Stomach (tissue), 19 donors: ENCODE measurements at places on chromosomes 13 and 19. TPM values are rescaled to one million over a fixed set of nuclear protein-coding genes. Genes with fewer than 3 reads are reported as not detected.

DNA sequence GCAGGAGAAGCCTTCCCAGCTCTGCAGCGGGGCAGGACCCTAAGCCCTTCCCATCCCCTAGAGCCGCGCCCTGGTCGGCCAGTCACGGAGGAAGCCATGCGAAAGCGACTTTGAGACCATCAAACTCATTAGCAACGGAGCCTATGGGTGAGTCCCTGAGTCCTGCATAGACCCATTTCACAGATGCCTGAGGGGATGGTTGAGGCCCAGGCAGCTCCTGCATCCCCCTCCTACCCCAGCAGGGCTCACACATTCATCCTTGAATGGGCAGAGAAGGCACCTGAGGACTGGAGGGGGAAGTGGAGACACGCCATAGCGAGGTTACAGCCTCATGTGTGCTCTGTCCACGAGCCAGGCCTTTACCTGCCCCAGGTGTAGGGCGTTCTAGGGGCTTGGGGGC is 24.2 kb upstream of the PIK3R2 start:
- H3K4me1 ChIP-seq, result no peaks in the 10 kb centered on the region
- H3K36me3 ChIP-seq, result peaks cover 96% of the 10 kb centered on the region
- no peaks in the 10 kb centered on the region for H3K27me3 ChIP-seq
- no peak overlapping the region for H3K4me3 ChIP-seq

DNA sequence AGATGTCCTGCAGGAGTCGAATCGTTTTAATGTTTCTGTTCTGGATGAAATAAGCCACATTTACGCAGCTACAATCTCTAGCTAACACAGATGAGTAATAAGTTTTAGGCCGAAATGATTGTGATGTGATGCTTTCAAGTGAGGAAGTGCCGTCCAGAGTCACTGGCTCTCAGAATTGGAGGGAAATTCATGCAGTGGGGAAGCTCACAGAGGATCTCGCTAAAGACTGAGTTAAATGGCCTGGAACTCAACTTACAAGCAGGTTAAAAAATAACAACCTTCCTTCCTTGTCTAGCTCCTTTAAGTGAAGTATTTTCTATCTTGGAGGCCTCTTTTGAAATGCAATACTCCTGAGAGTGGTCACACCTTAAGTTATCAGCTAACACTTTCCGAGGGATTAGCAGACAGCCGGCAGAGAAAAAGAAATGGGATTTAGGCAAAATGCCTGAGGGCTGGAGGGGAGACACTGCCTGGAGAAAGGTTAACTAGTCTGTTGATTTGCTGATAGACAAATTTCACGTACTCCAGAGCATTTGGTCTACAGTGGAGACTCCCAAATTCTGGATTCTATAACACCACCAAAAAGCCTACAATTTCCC is 74.2 kb downstream of the IRS2 start:
- no peaks in the 10 kb centered on the region for H3K36me3 ChIP-seq
- H3K4me3 ChIP-seq, result no peak overlapping the region
- H3K27ac ChIP-seq, result no peak overlapping the region
- no peaks in the 10 kb centered on the region for H3K4me1 ChIP-seq

- H3K27me3 ChIP-seq, result no peaks in the 10 kb centered on the region
- DNase-seq, result no peak
These were observed 145.9 kb downstream of the NUFIP1 start for GRCh38 chr13:44843403-44843802.

DNA sequence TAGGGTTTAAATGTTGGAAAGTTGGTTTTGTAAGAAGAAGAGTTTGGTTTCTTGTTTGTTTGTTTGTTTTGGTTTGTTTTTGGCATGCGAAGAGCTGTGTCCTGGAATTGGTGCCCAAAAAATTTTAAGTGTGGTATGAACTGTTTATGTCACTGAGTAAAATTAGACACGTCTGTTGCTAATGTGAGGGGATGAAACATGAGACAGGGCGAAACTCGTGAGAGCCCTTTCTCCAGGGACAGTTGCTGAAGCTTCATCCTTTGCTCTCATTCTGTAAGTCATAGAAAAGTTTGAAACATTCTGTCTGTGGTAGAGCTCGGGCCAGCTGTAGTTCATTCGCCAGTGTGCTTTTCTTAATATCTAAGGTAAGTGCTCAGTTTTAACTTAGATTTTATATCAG is at the start of gene SGCG:
SGCG (plus strand) TSS at position 269 of the 400 bp plus-strand sequence. CDS start 22,716 bp downstream, outside the sequence.
- DNase-seq, result no peak
- H3K4me1 ChIP-seq, result no peaks in the 10 kb centered on the region
- H3K27ac ChIP-seq, result no peak within 1 kb of the TSS
- H3K4me3 ChIP-seq, result no peak within 1 kb of the TSS
- peaks cover 3% of the 10 kb centered on the region for H3K27me3 ChIP-seq

- H3K36me3 ChIP-seq, result peaks cover 22% of the 10 kb centered on the region
- H3K4me1 ChIP-seq, result no peaks in the 10 kb centered on the region
- H3K4me3 ChIP-seq, result no peak overlapping the region
- H3K27ac ChIP-seq, result no peak overlapping the region
These were observed 30.8 kb downstream of the FAM124A start for GRCh38 chr13:51252954-51253532.

The ZFP82 gene
- total RNA-seq, result 0.29 TPM

The APOC1 gene
- not detected for total RNA-seq

The IGLON5 gene
- not detected for total RNA-seq

The PRKCG gene
- not detected for total RNA-seq

The GPR42 gene
- total RNA-seq, result not detected

The CYP4F22 gene
- total RNA-seq, result 1.8 TPM

The SHISA2 gene
- 0.43 TPM for total RNA-seq

The CNN1 gene
- total RNA-seq, result 608 TPM

The ZNF728 gene
- not detected for total RNA-seq

The LAIR1 gene
- total RNA-seq, result 0.87 TPM
